ENCODE measurements at places on chromosomes 11 and 22.

DNA sequence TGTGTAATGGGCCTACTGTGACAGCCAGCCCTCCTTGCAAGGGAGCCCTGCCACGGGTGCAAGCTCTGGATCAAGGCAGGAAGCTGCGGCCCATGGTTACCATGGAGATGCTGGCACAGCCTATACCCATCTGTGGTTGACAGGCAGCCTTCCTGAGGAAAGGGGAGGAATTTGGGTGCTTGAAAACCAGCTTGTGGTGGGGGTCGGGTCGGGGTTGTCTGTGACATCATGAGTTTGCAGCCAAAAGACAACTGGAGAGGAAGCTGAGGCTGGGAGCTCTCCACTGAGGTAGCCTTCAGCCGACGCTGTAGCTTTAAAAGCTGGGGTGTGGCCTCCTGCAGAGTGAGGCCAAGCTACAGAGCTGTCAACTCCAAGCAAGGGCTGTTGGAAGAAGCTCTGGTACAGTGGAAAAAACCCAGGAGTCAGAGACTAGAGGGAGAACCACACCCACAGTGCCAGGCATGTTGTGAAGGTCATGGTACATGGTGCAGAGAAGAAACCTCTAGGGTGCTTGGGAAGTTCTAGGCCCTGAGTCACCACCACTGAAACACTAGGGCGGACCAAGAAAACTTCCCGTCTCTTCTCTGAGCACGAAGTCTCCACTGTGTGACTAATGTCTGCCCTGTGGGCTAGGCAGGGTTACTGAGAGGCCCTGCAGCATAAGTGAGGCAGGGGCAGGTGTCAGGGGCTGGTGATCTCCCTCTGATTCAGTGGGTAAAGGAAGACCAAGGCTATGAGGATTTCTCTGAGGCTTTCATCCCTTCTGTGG lies 10.8 kb upstream of the LDHA start:
- DNase-seq, result peak; percentile 13

DNA sequence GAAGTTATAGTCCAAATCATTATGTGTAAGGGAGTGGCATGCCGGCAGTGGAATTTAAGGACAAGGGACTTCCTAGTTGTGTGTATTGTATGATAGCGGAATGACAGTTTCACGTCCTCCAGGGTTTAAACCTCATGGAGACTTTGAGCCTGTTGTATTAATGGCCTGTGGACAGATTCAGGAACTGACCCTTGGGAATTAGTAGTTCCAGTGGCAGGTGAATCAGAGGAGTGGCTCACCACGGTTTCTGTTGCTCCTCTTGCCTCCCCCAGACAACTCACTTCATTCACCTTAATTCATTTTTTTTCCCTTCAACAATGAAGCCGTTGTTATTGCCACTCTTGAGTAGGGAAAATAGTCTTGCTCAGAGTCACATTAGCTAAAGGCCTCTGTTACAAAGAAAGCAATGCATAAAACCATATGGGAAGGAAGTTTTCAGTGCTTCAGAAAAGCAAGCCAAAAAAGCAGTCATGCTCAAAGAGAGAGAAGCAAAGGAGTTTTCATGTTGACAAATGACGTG lies 22.6 kb downstream of the AMOTL1 start:
- no peak for DNase-seq

GRCh38 chr11:73284106-73284505 lies 12.0 kb downstream of the P2RY6 start:
- DNase-seq, result no peak

DNA sequence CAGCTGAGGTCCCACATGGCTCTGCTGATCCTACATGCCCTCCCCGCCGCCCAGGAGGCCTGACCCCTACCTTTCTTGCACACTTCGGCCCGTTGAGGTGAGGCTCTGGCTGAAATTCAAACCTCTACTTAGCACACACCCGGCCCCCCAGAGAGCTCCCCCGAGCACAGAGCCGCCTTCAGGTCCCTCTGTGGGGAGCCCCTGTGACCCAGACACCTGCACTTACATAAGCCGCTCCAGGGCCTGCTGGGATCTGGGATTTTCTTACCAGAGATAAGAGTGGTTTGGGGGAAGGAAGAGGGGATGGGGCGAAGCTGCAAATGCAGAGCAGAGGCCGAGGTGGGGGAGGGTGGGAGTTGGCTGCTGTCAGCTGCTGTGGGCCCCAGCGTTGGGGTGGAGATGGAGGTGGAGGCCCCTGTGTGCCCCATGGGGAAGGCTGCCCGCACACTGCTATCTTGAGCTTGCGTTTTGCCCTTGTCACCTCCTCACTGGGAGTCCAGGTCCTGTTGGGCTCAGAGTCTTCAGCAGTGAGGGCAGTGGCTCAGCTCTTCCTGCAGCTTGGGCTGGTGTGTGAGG lies 30.6 kb downstream of the CAPN1 start:
- no peak for DNase-seq

GRCh38 chr11:1307998-1308742 lies 1.3 kb downstream of the TOLLIP start:
- no peak for DNase-seq

DNA sequence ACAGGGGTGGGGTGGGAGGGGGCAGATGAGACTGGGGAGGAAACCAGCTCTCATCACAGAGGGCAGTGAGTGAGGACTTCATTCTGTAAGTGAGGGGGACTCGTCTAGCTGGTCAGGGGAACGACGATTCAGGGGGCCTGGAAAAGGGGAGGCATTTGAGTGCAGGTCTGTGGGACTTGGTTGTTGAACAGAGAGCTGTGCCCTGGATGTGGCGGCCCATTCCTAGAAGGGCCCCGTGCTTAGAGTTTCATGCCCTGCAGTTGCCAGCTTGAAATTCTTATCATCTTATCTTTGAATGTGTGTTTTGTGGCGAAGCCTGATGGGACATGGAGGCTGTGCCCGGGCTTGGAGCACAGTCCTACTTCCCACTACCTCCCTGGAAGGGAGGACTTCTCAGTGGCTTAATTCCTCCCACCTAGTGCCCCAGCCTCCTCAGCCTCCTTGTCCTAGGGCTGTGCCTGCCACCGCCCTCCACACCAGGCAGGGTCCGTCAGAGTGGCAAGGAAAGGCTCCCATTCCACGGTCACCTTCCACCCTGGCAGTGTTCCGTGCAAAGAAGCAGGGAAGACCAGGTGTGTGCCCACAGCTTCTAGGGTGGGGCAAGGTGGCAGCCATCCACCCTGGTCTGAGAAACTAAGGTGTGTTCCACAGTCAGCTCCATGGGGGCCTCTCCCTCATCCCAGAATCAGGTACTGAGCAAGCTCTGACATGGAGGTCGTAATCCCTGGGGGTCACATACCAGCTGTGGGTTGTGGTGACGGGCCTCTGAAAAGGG lies 59.7 kb upstream of the LMO1 start:
- no peak for DNase-seq

DNA sequence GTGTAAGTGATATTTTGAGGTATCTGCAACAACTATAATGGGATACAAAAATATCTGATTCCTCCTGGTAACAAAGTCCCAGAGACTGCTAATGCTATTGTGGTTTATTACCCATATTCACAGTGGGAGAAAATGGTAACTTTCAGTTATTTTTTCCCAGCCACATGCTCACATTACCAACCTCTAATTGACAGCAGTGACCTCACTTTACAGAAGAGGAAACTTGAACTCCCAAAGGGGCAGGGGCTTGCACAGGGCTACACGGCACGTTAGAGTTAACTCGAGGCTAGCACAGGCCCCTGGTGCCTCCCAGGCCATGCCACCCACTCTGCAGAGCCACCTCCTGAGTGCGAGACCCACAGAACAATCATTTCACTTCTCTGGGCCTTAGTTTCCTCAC lies 132.4 kb downstream of the TENM4 start:
- no peak for DNase-seq

Data from left lung (tissue), 14 donors.